Fibroblast of lung (primary cell): ENCODE measurements at places on chromosomes 16 and 17. TPM values are rescaled to one million over a fixed set of nuclear protein-coding genes. Genes with fewer than 3 reads are reported as not detected.

Gene FN3K
- 5.6 and 8.9 TPM in 2 replicates for total RNA-seq

Gene KRTAP2-2
- total RNA-seq = not detected in 2 replicates

Gene FOXN1
- total RNA-seq = not detected in 2 replicates

DNA sequence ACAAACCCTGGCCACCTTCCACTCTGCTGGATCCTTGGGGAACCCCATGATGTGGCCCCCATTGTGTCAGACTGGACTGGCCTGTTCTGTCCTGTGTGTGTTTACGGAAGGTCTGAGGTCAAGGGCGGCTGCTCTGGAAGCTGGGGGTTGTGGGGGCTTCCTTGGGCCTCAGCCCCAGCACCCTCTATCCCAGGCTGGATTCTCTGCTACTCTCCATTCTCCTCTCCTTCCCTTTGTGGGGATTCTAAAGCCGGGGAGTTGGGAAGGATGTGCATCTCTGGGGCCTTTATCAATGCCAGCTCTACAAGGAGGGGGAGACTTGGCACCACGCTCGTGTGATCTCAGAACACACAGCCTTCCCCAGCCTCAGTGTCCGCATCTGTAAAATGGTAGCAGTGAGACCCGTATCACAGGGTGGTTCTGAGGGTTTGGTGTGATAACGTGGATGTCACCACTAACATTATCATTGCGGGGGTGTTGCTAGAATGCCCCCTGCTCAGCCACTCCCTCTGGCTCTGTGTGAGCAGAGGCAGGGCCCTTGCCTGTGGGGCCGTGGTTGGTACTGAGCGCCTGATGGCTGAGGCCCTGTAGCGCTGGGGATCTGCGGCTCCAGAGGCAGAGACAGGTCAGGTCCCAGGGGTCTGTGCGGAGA is 18.1 kb downstream of the ADGRG1 start:
- no peak for DNase-seq

- no peak for DNase-seq
These were observed 167.3 kb upstream of the MPHOSPH6 start for GRCh38 chr16:82337355-82337754.

DNA sequence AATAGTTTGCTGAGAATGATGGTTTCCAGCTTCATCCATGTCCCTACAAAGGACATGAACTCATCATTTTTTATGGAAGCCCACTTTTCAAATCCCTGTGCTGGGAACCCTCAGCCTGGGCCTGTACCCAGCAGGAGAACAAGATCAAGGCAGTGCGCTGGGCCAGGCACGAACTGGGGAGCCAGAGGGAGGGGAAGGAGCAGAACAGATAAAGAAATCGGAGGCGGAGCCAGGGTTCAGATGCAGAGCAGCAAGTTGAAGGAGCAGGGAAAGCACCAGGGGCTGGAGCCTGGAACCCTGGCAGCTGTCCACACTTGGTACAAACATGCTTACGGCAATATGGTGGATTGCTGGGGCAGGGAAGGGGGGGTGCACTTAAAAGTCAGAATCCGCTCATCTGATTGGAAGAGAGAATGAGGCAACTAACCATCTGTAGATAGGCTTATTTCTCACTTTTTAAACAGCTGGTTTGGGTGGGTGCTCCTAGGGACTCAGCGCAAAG is 107.5 kb downstream of the NOG start:
- no peak for DNase-seq

- no peak for DNase-seq
These were observed 8.0 kb downstream of the FAM171A2 start for GRCh38 chr17:44355642-44356099.

GRCh38 chr16:50692999-50693781 is at the start of gene NOD2:
TSS of gene NOD2 (plus strand) at chr16:50693606. CDS start at chr16:50699496, 5,890 bp downstream.
- no peak for DNase-seq
